ENCODE measurements at places on chromosomes 6 and 20.

- DNase-seq, result peak; percentile 4
Observed at GRCh38 chr6:69232911-69233448, 563.8 kb downstream of the LMBRD1 start.

DNA sequence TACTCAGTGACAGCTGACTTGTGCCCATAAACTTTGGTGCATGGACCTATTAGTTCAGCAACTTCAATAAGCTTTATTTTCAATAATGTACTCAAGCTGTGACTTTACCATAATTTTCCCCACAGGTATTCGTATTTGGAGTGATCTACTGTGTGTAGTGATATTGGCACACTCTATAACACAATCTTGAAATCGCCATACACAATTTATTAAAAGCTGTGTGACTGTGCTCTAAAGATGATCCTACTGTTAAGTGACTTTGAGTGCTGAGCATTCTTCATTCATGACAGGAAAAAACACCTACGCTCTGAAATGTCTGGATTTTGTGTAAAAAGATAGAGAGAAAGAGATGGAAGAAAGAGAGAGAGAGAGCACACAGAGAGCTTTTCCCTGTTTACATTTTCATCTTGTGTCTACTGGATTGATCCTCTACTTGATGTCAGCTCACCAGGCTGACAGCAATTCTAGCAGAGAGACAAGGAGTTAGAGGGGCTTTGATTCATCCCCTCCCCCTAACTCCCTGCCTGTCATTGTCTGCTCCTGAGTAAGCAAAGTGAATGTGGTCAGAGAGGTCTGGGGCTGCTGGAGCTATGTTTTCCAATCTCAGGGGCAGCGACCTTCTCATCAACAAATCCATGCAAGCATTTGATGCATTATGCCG lies 538.7 kb upstream of the POU3F2 start:
- DNase-seq, result no peak

- no peak for DNase-seq
Observed at GRCh38 chr6:162854734-162855191, 127.0 kb downstream of the PACRG start.

DNA sequence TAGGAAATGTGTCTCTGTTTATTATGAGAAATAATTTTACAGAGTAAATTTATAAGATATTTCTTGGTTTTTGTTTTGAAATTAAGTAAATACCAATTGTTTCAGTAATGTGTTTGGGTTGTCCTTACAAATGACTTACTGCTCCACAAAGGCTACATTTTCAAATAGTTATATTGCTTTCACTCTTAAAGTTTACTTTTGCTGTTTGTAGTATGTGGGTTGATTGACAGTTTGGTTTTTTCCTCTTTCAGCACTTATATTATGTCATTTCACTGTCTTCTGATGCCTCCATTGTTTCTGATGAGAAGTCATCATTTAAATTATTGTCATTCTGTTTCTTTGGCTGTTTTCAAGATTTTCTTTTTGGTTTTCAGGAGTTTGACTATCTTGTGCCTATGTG lies 34.9 kb upstream of the SUMO4 start:
- DNase-seq, result no peak

- no peak for DNase-seq
Observed at GRCh38 chr6:89186762-89187161, 30.4 kb downstream of the GABRR1 start.

DNA sequence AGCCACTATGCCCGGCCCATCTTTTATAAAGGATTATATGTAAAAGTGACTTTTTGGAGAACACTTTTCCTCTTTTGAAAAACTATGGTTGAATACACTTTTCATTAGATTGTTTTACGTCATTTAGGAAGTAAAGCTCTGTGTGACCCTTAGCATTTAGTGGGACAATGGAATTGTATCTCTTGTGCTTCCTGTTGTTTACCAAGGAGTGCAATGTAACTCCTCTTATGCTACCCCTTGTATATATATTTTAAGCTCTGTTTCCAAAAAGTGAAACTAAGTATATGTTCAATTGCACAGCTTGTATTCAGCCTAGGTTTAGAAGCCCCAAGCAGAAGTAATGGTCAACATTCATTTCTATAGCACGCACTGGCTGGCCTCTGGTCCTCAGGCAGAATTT lies 183.1 kb upstream of the CITED2 start:
- no peak for DNase-seq

GRCh38 chr6:166655251-166655650 lies 28.2 kb upstream of the RPS6KA2 start:
- no peak for DNase-seq

DNA sequence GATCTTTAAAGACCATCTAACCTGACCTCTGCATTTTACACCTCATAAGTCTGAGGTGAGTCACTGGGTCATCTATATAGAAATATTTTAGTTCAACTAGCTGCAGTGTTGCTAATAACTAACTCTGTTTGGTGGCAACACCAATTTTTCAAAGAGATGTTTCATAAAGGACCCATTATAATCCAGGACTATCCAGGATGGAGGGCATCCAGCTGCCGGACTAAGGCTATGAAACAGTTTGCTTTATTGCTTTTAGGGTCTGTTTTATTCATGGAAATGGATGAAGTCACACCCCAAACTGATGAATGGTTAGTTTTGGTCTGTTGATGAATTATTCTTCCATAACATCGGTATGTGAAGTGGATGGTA lies 204.2 kb upstream of the GMDS start:
- DNase-seq, result no peak

GRCh38 chr6:144912474-144912873 lies 627.3 kb downstream of the UTRN start:
- DNase-seq, result no peak

DNA sequence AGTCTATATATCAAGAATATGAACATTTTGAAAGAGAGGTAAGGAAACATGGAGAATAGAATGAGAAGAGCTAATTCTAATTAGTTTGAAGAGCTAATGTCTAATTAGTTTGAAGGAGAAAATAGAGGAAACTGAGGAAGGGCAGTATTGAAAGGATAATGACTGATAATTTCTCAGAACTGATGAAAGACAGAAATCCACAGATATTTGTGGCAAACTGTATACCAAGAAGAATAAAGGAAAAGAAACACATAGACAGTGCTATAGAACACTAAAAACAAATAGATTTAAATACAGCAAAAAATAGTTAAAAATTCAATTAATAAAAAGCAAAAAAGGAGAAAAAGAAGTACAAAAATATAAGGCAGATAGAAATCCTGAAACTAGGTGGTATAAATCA lies 354.4 kb downstream of the QKI start:
- no peak for DNase-seq

DNA sequence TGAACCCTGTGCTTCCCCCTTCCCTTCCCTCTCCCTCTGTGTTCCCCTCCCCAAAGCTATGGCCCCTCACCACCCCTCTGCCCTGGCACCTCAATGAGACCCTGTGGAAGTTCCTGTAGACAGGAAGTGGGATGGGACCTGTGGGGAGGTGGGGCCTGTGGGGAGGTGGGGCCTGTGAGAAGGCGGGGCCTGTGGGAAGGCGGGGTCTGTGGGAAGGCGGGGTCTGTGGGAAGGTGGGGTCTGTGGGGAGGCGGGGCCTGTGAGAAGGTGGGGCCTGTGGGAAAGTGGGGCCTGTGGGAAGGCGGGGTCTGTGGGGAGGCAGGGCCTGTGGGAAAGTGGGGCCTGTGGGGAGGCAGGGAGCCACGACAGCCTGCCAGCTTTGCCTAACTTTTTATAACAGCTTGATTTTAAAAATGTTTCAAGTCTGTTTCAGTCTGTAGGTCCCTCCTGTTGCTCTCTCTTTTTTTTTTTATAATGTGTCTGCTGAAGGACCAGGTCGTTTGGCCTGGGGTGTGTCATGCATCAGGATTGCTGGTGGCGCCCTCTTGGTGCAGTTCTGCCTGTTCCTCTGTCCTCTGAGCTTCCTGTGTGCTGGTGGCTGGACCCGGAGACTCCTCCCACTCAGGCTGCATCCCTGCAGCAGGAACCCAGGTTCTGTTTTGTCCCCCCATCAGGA lies 70.5 kb upstream of the SLCO4A1 start:
- no peak for DNase-seq

- DNase-seq, result no peak
Observed at GRCh38 chr6:19824058-19824807, 12.9 kb upstream of the ID4 start.

GRCh38 chr6:4114123-4114522 lies 21.3 kb downstream of the ECI2 start:
- DNase-seq, result no peak

GRCh38 chr20:2104236-2104635 lies 2.6 kb downstream of the STK35 start:
- DNase-seq, result no peak

GRCh38 chr6:55617272-55617671 lies 38.3 kb upstream of the HMGCLL1 start:
- DNase-seq, result no peak

DNA sequence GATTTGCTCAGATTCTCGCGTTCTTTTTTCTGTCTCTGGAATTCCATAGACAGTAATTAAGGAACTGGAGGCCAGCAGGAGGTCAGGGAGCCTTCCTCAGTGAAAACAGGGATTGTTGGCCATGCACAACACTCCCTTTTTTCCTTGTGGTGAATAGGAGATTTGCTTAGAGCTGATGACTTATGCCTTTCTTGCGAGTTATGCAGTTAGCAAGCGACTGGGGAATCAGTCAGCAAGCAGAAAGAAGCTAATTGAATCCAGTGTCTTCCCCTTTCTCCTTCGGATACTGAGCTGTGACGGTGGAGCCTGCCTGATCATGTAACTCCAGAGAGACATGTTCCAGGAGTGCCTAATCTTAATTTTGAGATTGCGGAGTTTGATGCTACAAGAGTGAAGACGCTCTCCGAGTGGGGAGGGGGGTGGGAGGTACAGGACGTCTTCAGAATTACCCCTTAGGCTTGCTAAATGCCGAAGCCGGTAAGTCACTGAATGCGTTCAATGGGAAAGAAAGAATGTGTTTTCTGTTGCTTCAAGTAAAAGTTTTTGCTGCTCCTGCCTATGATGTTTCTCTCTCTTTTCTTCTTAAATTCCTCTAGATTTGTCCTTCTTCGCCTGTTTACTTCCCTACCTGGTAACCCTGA lies 165.9 kb downstream of the SASH1 start:
- DNase-seq, result no peak

GRCh38 chr20:22562620-22563019 lies 21.8 kb downstream of the FOXA2 start:
- no peak for DNase-seq

DNA sequence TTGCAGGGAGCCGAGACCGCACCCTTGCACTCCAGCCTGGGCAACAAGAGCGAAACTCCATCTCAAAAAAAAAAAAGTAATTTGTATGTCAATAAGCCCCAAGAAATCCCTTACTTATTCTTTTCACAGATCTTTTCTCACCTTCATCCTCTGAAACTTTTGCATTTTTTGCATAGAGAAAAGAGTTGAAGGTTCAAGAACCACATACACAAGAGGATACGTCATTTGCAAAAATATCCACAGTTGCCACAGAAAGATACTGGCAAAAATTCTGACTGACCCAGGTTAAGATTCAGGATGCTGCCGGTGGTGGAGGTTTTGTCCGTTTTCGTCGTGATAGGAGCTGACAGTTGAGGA lies 94.5 kb downstream of the ZMYND8 start:
- DNase-seq, result no peak

DNA sequence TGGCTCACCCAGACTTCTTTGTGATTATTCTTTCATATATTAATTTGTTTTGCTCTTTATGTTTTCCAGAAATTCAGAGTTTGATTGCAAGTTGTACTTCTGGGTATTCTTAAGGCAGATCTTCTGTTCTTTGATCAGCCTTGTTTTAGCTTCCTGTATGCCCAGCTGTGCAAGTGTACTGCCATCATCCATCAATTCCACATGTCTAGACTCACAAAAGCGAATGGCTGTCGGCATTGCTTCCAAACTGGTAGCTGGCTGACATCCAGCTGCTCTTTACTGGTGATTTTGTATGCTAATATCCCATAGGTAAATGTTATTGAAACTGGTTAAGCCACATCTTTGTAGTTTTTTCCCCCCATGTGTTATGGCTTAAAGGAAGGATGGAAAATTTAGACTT lies 1084.8 kb upstream of the CITED2 start:
- no peak for DNase-seq

GRCh38 chr20:31987744-31988143 lies 19.8 kb downstream of the XKR7 start:
- no peak for DNase-seq

- no peak for DNase-seq
Observed at GRCh38 chr6:24851086-24851485, 52.4 kb upstream of the ARMH2 start.

- DNase-seq, result no peak
Observed at GRCh38 chr6:136775548-136775947, 16.7 kb downstream of the MAP3K5 start.

GRCh38 chr6:115058414-115059211 lies 715.8 kb upstream of the HS3ST5 start:
- no peak for DNase-seq

DNA sequence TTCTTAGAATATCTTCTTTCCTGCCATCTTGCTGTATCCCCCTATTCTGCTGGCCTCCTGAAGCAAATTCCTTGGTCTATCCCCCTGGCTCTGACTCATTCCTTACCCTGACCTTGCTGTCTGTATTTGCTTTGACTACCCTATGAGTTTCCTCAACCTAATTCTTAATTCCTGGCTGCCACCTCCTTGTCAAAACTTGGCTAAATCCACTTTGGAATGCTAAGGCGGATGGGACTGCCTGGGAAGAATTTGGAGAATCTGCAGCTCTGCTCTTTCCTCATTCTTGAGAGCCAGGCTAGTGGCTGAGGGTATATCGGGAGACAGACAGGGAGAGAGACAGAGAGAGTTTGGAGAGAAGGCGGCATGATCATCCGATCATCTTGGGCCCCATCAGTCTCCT lies 24.4 kb downstream of the CAP2 start:
- DNase-seq, result no peak

- DNase-seq, result no peak
Observed at GRCh38 chr20:467755-468154, 5.4 kb upstream of the TBC1D20 start.

DNA sequence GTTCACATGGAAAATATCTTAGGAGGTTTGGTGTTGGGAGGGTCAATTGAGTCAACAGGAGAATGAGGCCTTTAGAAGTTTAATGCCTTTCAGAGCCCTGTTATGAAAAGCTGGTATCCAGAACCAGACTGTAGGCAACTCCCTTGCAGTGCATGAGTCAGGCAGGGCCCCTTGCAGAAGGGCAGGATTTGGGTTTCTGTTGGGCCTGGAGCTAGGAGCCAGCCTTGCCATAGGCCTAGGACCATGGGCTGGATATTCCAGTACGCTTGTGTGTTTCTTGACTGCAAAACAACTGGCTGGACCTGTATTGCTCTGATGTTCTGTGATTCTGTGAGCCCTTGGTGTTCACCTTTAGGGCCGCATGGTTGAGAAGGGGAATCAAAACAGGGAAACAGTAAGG lies 350.9 kb upstream of the PRND start:
- DNase-seq, result no peak

GRCh38 chr20:20466341-20466879 lies 98.5 kb downstream of the INSM1 start:
- DNase-seq, result no peak

DNA sequence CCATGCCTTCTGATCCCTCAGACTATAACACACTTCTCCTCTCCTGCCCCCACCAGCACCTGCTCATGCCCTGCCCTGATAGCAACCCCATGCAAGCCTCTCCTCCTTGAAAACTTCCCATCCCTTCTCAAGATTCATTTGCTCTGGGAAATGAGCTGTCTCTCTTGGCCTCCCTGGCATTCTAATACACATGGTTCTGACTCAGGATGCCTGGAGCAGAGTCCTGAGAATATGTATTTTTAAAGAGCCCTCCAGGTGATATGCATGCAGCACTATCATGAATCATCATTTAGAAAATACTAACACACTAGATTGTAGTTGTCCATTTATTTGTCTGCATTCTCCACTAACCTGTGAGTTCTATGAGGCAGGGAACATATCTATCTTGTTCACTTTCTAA lies 26.6 kb downstream of the HDGFL1 start:
- no peak for DNase-seq

GRCh38 chr6:166313255-166314070 lies 5.3 kb upstream of the PRR18 start:
- DNase-seq, result no peak
